ENCODE measurements at places on chromosomes 12 and 14.

DNA sequence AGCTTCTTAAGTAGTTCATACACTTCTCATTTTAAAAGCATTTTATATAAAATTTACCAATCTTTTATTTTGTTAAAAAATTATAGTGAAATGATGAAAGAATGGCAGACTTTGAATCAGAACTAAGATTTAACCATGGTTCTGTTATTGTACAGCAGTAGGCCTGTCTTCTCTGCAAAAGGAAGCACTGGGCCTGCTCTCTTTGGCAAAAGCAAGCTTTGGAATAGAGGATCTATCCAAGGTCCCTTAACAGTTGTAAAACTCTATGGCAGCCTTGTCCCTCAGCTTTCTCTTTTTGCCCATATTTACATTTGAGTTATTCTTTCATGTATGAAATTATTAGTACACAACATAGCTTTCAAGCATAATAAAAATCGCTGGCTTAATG lies 82.8 kb downstream of the PLEKHG7 start:
- DNase-seq: no peak

- DNase-seq: no peak
These were observed 18.9 kb upstream of the CFL2 start for GRCh38 chr14:34733245-34733644.

GRCh38 chr12:59911516-59911915 lies 315.7 kb downstream of the SLC16A7 start:
- DNase-seq: no peak

DNA sequence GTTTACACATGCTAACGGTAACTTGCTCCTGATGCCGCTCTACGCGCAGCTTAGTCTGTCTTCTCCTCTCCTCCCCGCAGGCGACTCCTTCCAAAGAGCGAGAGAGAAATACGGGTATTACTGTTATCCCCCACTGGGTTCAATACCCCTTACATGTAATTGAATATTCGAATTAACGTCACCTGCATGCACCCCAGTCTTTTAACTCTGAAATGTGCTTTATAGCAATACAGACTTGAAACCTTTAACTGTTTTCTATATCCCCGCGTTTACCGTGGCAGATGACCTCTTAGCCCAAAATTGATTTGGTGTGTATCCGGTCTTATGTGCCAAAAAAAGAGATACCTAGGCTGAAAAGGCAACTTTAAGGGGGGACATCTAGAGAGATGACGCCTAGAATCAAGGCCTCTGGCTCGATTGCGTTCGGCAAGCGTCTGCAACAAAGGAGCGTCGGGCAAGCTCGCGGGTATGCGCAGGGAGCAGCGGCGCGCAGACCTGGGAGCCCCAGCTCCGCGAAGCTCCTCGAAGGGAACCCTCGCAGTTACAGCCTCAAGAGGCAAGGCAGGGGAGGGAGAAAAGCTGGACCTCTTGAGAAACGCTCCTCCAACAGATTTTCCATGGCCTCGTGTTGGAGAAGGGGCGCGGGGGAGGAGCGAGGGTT lies 6.8 kb upstream of the FOXG1 start:
- DNase-seq: no peak

GRCh38 chr14:75371297-75371696 lies 56.5 kb upstream of the JDP2 start:
- DNase-seq: no peak

GRCh38 chr12:118582863-118583262 lies 206.5 kb downstream of the SUDS3 start:
- DNase-seq: no peak

DNA sequence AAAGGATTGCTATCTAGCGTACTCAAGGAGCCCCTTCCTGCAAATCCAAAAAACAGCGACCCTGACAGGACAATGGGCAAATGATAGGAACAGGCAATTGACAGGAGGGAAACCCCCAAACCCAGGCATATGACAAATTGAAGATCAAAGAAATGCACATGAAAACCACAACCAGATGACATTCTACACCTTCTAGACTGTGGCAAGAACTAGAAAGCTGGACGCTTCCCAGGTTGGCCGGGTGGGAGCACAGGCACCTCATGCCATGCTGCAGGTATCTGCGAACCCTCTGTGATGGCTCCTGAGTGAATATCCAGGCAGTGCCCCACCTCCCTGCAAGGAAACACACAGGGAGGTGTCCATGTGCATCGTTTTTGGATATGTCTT lies 37.1 kb downstream of the CMKLR1 start:
- no peak for DNase-seq

- DNase-seq: peak; percentile 61
These were observed 38.7 kb downstream of the STK38L start for GRCh38 chr12:27282754-27283153.

GRCh38 chr12:64610079-64610659 lies at the start of gene RASSF3:
Gene RASSF3 (plus strand): TSS chr12:64610495. CDS start chr12:64610633, 138 bp downstream.
- peak; percentile 16 for DNase-seq

- no peak for DNase-seq
These were observed 229.9 kb upstream of the HMGA2 start for GRCh38 chr12:65594409-65594808.

GRCh38 chr12:103379670-103380069 lies 116.1 kb downstream of the C12orf42 start:
- no peak for DNase-seq

- DNase-seq: no peak
These were observed 67.1 kb upstream of the CPM start for GRCh38 chr12:69000074-69000473.

GRCh38 chr12:100317371-100317770 lies 39.5 kb upstream of the SLC17A8 start:
- no peak for DNase-seq

GRCh38 chr12:29053567-29053966 lies 95.5 kb upstream of the FAR2 start:
- DNase-seq: no peak

All from NCI-H524 (cell line).